Fibroblast of skin of left biceps (primary cell): ENCODE measurements at places on chromosomes 6 and 20.

- no peak for DNase-seq
Measured at GRCh38 chr6:154457881-154458284, 52.6 kb downstream of the CNKSR3 start.

DNA sequence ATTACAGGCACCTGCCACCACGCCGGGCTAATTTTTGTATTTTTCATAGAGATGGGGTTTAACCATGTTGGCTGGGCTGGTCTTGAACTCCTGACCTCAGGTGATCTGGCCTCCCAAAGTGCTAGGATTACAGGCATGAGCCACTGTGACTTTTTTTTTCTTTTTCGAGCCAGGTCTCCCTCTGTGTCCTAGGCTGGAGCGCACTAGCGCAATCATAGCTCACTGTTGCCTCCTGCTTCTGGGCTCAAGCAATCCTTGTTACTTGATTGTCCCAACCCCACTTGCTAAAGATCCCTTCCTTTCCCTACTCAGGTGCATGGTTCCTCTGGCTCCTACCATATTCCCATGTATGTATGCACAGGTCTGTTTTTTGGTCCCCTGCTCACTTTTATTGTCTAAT is 27.4 kb upstream of the SMIM29 start:
- no peak for DNase-seq

- DNase-seq, result no peak
Measured at GRCh38 chr6:7112741-7113313, 5.1 kb downstream of the RREB1 start.

- no peak for DNase-seq
Measured at GRCh38 chr20:55888685-55889084, 116.6 kb downstream of the CBLN4 start.

GRCh38 chr20:63178446-63178820 is 37.5 kb downstream of the YTHDF1 start:
- DNase-seq, result no peak

- no peak for DNase-seq
Measured at GRCh38 chr6:75932067-75932466, 140.4 kb downstream of the IMPG1 start.

GRCh38 chr6:2976571-2977085 is 5.3 kb upstream of the SERPINB6 start:
- peak; percentile 58 for DNase-seq

GRCh38 chr6:167647306-167647705 is 179.4 kb upstream of the AFDN start:
- DNase-seq, result no peak

- no peak for DNase-seq
Measured at GRCh38 chr6:106744781-106745180, 115.4 kb downstream of the QRSL1 start.

- no peak for DNase-seq
Measured at GRCh38 chr6:21450149-21450548, 143.4 kb upstream of the SOX4 start.

DNA sequence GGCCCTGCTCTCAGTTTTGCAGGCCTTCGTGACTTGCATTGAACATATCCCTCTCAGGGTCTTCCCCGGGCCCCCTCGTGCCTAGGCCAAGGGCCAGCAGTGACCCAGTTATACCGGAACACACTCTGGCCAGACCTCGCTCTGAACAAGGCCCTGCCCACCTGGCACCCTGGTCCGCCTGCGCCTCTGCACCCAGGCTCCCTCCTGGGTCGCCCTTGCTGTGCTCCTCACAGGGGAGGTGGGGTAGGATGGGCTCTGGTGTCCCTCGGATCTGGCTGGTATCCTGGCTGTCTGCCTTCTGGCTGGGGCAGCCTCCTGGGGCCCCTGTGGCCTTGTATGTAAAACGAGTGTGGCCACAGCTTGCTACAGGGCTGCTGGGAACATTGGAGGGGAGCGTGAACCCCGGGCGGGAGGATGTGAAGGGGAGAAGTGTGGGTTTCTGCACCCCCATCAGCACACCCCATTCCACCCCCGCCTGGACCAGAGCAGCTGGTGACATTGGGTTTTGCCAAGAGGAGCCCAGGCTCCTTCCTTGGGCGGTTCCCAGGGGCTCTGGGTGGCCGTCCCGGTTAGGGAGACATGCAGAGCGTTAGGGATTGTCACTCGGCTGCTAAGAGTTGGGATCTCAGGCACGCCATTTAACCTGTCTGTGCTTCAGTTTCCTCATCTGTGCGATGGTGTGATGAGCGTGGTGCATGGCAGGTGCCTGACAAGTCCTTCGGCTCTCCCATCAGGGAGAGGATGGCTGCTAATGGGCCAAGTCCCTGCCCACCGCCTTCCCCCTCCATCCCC is 17.5 kb downstream of the SRC start:
- no peak for DNase-seq

GRCh38 chr20:45578231-45578630 is 853 bp downstream of the WFDC8 start:
- no peak for DNase-seq

- no peak for DNase-seq
Measured at GRCh38 chr20:52405417-52405816, 213.8 kb upstream of the ZFP64 start.

GRCh38 chr20:50991076-50991475 is 31.8 kb downstream of the KCNG1 start:
- DNase-seq, result no peak

- DNase-seq, result no peak
Measured at GRCh38 chr6:32096394-32097258, 12.5 kb downstream of the TNXB start.

- no peak for DNase-seq
Measured at GRCh38 chr6:33908025-33908424, 104.2 kb upstream of the MLN start.

DNA sequence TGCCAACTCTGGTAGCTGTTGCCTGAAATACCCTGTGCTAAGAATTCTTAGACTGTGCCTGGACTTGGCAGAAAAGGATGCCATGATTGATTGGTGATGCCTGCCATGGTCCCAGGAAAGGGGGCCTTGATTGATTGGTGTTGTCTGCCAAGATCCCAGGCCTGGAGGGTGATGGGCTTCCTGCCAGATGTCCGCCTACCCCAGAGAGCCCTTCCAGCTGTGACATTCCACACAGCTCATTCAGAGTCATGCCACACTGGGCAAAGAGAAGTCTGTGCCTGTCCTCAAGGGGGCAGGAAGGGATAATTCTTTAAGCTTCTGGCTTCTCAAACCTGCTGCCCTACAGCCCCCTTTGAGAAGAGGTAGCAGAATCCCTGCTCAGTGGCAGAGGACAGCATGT is 24.6 kb downstream of the RIMS4 start:
- no peak for DNase-seq

DNA sequence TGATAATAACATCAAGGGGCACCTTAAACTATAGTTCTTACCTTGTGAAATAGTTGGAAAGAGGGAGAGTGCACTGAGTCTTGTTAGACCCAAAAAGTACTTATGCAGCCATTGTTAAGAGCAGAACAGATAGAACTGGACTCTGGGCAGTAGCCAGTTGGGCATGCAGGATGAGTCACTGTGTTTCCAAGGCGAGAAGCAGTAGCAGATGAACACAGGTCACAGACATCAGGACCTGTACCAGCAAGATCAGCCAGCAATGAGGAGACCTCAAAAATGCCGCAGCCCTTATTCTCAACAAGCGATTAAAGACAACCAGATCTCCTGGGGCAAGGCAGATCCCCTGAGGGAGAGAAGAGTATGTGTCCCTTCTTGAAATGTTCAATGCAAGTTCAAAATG is 79.0 kb downstream of the SAMD3 start:
- DNase-seq, result no peak

- no peak for DNase-seq
Measured at GRCh38 chr6:124873066-124873410, 89.2 kb upstream of the RNF217 start.

GRCh38 chr6:215335-216034 is 76.8 kb upstream of the DUSP22 start:
- no peak for DNase-seq

DNA sequence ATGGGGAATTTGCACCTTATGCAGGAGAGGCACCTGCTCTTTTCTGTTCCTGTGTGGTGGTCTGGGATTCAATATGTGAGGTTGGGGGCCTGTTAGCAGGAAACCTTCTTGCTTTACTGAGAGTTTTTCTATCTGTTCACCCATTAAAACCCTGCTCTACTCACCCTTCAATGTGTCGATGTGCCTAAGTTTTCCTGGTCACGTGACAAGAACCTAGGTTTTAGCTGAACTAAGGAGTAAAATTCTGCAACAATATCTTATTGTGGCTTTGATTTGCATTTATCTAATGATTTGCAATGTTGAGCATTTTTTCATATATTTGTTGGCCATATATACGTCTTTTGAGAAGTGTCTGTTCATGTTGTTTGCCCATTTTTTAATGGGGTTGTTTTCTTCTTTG is 979.9 kb downstream of the HACE1 start:
- no peak for DNase-seq

- DNase-seq, result no peak
Measured at GRCh38 chr6:46334442-46334841, 156.8 kb downstream of the RCAN2 start.

- peak; percentile 96 for DNase-seq
Measured at GRCh38 chr6:146914489-146915483, 289.4 kb upstream of the STXBP5 start.

DNA sequence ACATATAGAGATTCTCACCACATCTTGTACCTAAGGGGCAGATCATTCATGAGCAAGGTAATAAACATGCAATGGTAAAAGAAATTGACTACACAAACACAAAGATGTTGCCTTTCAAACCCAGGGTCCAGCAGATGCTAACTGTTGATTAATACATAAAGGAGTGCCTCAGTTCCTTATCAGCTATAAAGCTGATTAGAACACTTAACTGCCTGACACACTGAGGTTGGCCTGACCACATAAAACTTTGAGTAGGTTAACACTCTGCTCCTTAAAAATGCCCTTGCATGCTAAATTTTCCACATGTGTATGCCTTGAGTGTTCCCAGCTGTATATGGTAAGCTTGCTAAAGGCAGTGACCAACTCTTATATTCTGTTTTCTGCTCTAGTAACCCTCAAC is 14.9 kb downstream of the CRISP2 start:
- DNase-seq, result no peak

GRCh38 chr6:40860443-40860842 is 178.6 kb downstream of the UNC5CL start:
- DNase-seq, result no peak

- no peak for DNase-seq
Measured at GRCh38 chr6:2429460-2429859, 184.1 kb upstream of the GMDS start.

DNA sequence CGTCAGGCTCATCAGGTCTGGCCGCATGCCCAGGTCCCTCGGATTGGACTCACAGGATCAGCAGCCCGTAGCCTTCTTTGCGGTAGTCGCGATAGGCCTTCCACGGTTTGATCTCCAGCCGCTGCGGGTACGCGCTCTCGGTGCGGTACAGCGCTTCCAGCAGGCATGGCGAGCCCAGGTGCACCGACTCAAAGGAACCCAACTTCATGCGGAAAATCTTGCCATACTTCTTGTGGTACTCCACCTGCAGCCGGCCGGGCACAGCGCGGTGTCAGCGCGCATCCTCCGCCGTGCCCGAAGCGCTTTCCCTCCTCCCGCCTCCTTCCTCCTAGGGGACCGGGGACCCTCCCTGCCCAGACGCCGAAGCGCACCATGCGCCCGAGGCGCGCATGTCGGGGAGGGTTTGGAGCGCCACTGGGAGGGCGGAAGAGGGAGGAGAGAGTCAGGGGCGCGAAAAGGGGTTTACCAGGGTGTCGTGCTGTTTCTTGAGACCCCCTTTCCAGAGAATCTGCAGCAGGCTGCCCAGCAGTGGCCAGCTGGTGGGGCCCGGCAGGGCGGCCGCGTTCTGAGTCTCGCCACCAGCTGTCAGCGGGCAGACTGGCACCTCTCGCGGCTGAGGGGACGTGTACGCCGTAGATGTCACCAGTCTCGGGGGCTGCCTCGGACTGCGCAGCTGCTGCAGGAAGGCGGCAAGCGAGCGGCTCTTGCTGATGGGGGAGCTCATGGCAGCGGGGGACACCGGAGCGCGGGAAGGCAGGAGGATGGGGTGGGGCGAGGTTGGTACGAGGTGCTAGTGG is 732 bp downstream of the CYP24A1 start:
- DNase-seq, result no peak

- DNase-seq, result no peak
Measured at GRCh38 chr6:30202366-30202765, 10.8 kb downstream of the TRIM26 start.
